Stimulated activated CD8-positive, alpha-beta memory T cell treated with anti-CD3 and anti-CD28 coated beads, Interleukin-7, amount 100 ng/mL, for 48 hours (primary cell): ENCODE measurements at places on chromosomes 6 and 20.

DNA sequence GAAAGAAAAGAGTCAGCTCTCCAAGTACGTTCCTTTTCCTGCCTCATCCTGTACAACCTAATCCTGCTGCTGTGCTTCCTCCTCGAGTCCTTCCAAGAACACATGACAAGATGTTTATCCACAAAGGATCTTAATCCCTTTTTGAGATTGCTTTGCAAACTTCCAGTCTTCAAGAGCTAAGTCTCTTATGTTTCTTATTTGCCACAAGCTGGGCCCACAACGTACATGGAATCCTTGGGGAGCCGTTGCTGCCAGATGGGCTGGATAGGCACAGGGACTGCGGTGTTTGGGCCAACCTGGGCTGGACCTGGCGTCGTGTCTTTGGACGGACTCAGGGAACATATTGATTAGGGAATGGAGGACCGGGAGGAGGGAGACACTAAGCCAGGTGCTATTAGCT, 79.7 kb upstream of the AFDN start:
- no peak for DNase-seq

GRCh38 chr6:160263196-160263939, 4.7 kb upstream of the SLC22A2 start:
- DNase-seq, result no peak

DNA sequence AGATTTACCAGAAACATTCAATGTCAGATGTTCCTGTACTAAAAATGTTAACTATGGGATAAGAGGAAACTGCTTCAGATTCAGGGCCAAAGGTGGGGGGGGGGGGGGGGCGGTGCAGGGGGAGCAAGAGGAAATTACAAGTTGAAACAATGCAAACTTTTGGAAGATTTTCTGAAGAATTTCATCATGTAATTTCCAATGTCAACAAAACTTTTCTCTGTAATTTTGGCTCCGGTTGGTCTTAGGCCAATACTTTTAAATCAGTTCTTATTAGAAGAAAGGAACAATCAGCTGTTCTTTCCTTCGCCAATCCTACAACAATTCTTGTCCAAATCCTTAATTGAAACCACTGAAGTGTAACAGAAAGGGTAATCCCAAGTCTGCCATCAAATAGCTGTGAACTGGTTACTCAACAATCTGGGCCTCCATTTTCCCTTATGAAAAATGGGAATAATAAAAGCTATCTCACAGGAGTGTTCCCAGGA, 13.1 kb downstream of the UQCC1 start:
- DNase-seq, result no peak

GRCh38 chr6:13769655-13770053, 44.7 kb downstream of the MCUR1 start:
- DNase-seq, result no peak

GRCh38 chr20:5835871-5836270, 85.7 kb downstream of the SHLD1 start:
- no peak for DNase-seq

- no peak for DNase-seq
Observed at GRCh38 chr6:89067796-89068195, 12.8 kb upstream of the PNRC1 start.

- DNase-seq, result no peak
Observed at GRCh38 chr6:53728570-53729194, 63.1 kb upstream of the KLHL31 start.

GRCh38 chr6:46262928-46263706, 92.3 kb upstream of the ENPP5 start:
- DNase-seq, result no peak

- no peak for DNase-seq
Observed at GRCh38 chr20:51447097-51447764, 95.3 kb downstream of the NFATC2 start.

GRCh38 chr20:62583424-62583920, 58.8 kb upstream of the SLCO4A1 start:
- DNase-seq, result no peak

GRCh38 chr6:112701201-112701600, 354.1 kb downstream of the RFPL4B start:
- no peak for DNase-seq

DNA sequence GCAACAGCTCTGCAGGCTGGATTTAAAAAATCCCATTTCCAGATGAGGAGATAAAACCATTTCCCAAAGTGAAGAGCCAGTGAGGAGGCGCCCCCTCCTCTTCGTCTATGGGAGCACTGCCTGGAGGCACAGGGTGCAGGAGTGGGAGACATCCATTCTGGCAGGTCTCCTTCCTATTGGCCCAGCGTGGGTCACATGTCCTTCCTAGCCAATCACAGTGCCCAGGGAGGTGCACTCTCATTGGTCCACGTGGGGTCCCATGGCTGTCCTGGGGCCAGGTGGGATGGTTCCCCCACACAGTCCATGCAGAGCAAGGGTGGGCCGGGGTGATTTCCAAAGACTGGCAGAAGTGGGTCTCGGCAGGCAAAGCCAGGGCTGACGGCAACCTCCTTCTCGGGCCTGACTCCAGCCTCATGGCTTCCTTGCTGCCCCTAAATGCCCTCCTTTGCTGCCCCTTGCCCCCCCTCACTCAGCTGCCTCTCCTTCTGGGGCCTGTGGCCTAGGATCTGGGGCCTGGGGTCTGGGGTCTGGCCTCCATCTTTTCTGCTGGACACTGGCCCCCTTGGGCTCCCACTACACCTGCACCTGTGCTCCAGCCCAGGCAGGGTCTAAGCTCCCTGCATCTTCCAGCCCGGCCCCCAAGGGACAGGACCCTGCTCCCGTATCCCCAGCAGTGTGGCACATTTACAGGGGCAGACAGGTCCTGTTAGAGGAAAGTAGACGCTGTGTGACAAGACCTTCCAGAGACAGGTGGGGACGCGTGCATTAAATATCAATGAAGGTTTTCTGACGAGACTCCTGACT, 231.7 kb downstream of the TAF4 start:
- no peak for DNase-seq

DNA sequence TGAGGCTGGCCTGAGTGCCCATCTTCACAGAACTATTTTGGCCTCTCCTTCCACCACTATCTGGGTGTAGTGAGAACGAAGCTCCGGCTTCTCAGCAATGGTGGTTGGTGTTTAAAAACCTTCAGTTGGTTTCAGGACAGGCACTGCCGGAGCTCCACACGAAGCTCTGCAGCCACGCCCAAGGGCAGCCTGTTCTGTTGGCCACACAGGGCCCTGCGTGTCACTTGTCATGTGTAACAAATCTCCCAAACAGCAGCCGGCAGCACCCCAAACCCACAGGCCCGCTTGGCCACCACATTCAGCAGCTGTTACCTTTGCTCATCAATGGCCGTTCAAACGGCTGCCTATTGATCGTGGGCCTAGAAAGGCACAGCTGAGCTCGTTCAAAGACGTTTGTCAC, 97.5 kb downstream of the ERMARD start:
- no peak for DNase-seq

DNA sequence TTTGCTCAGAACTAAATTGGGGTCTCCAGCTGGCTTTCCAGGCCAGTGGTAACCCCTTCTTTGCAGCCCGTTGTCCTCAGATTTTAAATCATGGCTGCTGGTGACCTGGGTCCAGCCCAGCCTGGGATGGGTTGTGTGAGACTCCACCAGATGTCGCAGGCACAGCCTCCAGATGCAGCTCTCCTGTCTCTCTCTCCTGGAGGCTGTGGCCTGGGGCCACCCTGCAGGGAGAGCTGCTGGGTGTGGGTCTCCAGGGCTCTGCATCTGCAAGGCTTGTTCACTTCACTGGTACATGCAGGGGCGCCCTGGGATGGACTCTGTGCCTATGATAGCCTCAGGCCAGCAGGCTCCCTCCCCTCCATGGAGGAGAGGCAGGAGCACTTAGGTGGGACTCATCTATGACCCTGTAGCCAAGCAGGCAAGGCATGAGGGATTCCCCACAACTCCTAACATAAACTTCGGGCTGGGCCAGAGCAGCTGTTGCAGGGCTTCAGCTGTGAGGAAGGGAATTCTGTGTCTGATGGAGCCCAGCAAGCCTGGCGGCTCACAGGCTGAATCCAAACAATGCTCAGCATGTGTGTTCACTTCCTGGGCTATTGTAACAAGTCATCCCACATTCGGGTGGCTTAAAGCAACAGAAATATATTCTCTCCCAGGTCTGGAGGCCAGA, 94.7 kb upstream of the NXT1 start:
- no peak for DNase-seq

GRCh38 chr20:51532577-51533191, 9.8 kb downstream of the NFATC2 start:
- DNase-seq, result no peak

DNA sequence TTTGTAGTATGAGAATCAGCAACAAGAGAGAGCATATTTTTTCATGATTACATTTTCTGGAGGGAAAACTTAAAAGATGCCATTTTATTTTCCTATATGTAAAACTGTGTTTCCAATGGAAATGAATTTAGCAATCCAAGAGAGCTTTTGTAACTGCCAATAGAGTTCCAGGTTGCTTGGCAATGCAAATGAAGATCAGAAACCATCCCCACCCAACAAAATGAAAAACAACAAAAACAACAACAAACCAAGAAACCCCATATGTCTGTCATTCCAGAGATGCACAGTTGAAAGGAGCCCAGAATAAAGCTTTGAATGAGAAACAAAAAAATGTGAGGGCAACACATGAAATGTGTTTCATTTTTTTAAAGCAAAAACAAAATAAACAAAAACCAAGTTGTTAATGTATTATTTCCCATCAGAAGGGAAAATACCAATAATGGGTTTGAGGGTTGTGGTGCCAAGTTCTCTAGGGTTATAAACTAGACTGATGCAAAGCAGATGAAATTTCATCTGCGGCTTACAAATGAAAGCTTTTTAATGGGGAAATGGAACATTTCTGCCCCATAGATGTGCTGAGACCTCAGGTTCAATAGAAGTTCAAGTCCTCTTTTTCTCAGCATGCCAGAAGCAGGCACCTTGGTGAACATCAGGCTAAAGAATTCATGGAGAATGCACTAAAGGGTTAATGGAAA, 121.5 kb upstream of the MCHR2 start:
- DNase-seq, result no peak

- DNase-seq, result no peak
Observed at GRCh38 chr6:137794516-137795201, 72.4 kb upstream of the TNFAIP3 start.

DNA sequence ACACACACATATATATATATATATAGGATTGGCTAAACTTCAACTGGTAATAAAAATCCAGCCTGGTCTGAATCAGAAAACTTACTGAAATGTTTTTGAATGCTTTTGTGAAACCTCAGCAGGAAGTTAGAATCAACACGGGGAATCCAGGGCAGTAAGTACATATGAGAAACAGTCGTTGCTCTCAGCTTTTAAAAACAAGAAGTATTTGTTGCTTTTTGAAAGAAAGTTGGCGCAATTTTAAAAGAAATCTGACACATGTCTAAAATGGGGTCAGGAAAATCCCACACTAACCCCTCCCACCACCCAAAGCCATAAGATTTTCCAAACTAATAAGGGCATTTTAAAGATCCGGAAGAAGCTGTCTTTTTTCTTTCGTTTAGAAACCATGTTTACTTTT, 11.5 kb upstream of the CCDC170 start:
- DNase-seq, result no peak

DNA sequence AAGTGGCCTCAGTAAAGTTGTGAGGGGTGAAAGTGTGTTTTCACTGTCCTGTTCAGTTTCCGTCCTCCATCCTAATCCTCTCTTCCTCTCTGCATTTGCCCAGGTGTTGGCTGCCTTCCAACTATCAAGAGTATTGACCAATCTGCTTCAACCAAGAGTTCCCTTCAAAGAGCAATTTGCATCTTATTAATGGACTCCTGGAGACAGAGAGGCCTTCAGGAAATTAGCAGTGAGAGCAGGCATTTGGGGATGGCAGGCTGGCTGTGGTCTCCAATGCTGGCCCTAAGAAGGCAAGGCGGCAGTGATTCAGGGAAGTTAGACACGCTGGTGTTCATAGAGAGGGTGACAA, 77.2 kb downstream of the GPR6 start:
- DNase-seq, result no peak

DNA sequence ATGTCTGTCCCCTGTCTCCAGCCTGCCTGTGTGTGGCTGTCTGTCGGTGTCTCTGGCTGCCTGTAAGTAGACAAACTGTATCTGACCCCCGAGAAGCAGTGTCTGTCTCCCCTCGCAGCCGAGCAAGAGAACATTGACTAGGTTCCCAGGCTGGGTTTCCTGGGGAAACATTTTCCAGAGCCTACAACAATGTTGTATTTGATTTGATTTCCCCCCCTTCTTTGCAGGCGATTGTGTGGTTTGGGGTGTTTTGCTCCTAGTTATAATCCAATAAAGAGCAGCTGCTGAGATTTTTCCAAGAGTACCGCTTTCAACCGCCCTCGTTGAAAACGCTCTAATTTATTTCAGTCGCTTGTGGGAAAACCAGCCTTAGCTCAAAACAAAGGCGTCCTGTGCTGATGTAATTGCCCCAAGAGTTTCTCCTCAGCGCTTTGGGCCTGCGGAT, 92.6 kb downstream of the CDC5L start:
- DNase-seq, result no peak
